ENCODE measurements at places on chromosomes 5 and 9. TPM values are rescaled to one million over a fixed set of nuclear protein-coding genes. Genes with fewer than 3 reads are reported as not detected.

DNA sequence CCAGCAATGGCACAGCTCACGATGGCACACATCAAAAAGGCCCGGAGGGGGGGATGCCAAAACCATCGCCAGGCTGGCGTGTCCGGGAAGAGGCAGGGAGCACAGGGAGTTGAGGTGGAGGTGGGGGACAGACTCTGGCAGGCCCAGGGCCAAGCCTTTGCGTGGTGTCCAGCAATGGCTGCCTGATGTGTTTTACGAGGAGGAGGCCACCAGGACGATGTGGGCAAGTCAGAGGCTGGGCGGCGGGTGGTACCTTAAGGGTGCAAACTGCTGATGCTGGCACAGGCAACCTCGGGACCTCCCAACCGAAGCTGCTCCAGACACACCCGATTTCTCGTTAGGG lies 4.7 kb downstream of the VAV2 start:
- DNase-seq: no peak

The PLCXD3 gene
- total RNA-seq: not detected

GRCh38 chr9:133113949-133114885 lies 6.8 kb downstream of the RALGDS start:
- no peak for DNase-seq

DNA sequence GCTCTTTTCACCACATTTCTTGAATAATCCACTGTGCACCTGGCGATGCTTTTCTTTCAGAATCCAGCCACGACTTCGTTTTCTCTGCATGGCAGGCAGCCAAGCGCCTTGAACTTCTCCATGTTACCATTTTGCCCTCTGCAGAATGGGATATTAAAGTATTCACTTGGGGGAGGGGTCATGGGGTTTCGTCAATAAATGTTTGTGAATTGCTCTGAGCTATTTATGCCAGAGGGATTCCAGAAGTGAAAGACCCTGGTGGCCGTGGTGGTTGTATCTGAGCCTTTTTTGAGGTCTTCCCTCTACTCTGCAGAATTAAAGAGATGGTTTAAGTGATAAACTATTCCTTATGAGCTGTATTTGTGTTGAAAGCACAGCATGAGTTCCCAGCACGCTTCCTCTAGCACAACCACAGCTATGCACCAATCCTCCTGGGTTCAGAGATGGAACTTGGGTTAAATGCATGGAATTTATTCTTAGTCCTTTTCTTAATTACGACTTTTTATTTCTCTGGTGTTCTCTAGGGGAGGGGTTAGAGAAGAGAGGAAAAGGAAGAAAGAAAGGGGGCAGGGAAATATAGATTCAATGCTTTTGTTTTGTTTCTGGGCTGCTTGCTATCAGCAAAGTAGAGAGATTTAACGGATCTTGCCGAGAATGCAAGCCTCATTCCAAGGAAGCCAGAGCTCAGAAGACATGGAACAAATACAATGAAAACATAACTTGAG lies 478.2 kb upstream of the TNC start:
- DNase-seq: no peak

DNA sequence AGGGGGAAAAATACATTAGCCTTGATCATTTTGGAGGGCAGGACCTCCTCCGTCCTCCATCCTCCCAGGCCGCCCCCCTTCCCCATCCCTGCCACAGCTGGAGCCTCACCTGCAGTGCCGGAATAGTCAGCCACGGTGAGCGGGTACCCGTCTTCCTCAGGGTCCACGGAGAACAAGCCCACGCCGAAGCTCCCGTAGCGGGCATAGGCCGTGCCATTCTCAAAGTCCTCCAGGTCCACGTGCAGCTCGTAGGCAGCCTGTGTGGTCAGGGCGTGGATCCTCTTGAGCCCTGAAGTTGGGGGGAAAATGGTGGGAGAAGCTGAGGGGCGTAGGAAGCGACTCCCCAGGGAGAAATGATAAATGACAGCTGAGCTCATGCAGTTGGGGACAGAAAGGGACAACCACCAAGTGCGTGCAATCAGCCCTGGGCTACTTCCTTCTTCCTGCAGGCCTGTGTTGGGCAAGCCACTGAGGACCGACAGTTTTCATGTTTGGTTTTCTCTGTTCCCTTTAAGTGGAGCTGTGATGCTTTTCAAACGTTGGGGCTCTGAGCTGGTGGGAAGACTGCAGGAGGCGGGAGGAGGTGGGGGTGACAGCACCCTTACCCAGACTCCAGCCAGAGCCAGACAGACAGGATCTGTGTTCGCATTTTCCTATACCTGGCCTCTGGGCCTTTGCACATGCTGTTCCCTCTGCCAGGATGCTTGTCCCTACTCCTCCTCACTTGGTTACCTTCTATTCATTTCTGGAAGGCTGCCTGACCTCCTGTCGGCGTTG lies 8.7 kb upstream of the QRFP start:
- DNase-seq: no peak

The NPR3 gene
- not detected for total RNA-seq

- no peak for DNase-seq
Measured at GRCh38 chr5:6770826-6771607, 57.8 kb downstream of the TENT4A start.

GRCh38 chr5:175800656-175801081 lies 70.7 kb upstream of the CPLX2 start:
- no peak for DNase-seq

DNA sequence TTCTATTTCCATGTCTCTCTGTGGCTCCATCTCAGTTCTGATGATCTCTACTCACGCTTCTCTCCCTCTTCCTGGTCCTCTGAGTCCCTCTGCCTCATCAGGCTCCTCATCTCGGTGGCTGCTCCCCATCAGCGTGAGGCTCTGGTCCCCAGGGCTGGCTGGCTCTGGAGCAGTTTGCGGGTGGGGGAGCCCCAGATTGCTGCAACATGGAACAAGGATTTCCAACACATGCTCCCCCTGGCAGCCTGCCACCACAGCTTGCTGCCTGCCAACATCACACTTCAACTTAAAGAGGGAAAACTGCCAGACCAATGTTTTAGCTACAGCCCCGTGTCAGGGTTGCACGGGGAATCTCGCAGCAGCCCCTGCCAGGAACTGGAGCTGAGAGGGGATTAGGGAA lies 77.2 kb upstream of the NEK6 start:
- DNase-seq: no peak

- no peak for DNase-seq
Measured at GRCh38 chr5:68196876-68197275, 18.7 kb upstream of the PIK3R1 start.

DNA sequence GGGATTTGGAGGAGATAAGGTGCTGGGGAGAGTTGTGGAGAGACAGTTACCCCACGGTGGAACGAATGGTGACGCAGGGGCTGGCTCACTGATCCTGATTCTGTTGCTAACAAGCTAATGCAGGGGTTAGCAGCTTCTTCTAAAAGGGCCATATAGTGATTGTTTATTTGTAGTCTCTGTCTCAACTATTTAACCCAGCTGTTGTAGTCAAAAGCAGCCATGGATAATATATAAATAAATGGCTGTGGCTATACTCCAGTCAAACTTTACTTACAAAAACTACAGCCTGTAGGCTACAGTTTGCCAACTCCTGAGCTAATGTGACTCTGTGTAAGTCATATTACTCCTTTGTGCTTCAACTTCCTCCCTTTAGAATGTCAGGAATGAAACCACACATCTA lies 21.8 kb downstream of the STOM start:
- DNase-seq: no peak

DNA sequence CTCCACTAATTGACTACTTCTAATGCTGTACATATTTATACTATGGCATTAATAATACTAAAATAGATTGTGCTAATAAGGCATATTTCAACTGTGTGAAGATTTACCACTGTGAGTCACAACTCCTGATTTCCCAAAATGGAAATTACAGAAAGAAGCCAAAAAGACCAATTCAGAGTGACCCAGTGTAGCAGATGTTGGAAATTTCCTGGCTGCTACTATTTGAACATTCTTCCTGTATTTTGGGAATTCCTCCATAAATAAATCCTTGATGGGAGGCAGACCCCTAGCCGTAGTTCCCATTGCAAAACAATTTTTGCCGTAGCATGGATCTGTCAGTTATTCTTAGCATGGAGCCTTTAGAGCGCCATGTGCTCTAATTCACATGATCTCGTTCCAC lies 11.4 kb upstream of the PRUNE2 start:
- no peak for DNase-seq

DNA sequence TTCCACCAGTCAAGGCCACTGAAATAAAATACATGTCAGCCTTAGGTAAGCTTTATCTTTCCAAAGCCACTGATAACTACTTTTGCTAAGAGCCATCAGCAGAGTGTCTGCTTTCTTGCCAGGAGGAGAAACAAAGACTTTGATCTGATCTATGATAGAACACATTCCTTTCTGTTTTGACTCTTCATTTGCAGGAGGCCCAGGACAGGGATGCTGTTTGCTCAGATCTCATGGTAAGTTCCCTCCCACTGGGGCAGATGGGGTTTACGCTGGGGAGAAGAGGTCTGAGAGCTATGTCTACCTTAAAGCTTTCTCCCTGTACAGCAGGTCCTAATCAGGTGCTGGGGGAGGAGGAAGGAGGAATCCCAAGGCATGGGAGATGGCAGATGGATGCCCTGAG lies 497.6 kb downstream of the NTRK2 start:
- DNase-seq: no peak

DNA sequence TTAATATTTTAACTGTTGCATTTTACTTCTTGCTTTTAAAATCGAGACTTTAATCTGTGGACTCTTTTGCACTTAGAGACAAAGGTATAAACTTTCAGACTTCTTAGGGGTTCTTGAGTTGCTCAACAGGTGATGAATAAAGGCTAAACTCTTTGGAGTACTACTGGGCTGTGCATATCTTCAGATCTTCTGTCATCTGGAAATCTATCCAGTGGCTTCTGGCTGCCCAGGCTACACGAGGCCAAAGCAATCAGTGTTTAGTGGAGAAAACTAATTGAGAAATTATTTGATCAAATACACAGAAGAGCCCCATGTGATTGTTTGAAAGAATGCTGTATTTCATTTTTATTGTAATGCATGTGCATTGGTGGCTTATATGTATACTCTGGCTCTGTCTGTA lies 146.1 kb downstream of the PBX3 start:
- DNase-seq: no peak

DNA sequence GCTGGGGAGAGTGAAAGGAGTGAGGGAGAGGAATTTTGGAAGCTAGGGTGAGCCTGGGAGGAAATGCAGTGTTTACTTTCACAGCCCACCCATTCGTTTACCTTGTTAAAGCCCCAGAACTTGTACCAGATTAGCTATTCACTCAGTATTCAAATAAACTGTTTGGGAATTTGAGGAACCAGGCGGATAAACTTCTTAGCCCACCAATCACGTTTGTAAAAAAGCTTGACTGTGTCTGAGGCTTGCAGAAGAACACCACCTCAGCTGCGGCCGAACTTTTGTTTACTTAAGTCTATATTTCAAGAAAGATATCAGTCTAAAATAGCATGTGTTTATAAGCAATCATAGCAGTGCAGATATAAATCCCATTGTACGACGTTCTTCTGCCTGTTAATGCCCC lies 5.2 kb upstream of the TLE1 start:
- DNase-seq: no peak

The ZMYND19 gene
- total RNA-seq: 11.3 TPM

- DNase-seq: no peak
Measured at GRCh38 chr9:127175764-127176163, 53.3 kb upstream of the ANGPTL2 start.

The KIF12 gene
- not detected for total RNA-seq

The SPINK4 gene
- not detected for total RNA-seq

The TMEM171 gene
- not detected for total RNA-seq

GRCh38 chr9:90848866-90849265 lies 47.2 kb downstream of the SYK start:
- DNase-seq: no peak

The PLAC8L1 gene
- total RNA-seq: not detected

DNA sequence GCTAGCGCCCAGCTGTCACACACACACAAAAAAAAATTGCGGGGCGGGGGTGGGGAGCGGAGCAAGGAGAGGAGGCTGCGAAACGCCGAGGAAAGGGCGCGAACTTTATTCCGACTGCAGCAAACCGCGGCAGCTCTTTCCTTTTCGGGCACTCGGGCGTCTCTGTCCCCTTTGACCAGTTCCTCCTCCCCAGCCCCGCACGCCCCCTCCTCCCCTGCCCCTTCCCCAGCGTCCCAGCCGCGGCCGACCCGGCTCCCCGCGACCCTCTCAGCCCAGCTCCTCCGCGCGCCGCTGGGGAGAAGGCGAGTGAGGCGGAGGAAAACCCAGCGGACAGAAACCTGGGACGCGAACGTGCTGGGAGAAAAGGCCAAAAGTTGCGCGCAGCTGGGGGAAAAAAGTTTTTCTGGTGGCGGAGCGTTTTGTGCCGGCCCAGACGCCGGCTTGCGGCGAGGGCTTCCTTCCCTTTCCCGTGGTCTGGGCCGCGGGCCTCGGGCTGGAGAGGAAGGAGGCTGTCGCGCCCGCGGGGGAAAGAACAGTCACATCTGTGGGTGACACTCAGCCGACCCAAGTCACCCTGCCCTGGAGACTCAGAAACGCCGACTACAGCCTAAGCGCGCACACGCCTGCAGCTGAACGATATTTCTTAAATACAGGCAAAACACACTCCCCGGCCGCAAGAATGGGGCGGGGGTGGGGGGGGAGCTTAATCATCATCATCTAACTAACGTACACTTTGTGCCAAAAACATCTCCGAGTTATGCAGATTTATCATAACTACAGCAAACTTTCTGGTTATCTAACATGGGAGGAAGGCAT lies 1.1 kb upstream of the BNC2 start:
- DNase-seq: no peak

The GABBR2 gene
- total RNA-seq: not detected

- DNase-seq: no peak
Measured at GRCh38 chr5:110324876-110325275, 401.6 kb downstream of the TMEM232 start.

DNA sequence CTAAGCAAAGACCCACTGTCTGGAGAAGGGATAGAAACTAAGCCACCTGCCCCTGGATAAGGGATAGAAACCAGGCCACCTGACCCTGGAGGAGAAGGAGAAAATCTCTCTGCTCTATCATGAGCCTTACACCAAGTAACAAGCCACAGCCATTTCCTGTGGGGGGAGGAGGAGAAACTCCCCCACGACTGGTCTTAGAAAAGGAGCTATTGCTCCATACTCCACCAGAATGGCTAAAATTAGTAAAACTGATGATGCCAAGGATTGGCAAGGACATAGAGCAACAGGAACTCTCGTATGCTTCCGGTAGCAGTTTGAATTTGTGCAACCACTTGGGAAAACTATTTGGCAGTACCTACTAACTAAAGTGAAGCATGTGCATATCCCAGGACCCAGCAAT lies 70.8 kb downstream of the ACTL7B start:
- no peak for DNase-seq

The LRRTM2 gene
- 0.22 TPM for total RNA-seq

DNA sequence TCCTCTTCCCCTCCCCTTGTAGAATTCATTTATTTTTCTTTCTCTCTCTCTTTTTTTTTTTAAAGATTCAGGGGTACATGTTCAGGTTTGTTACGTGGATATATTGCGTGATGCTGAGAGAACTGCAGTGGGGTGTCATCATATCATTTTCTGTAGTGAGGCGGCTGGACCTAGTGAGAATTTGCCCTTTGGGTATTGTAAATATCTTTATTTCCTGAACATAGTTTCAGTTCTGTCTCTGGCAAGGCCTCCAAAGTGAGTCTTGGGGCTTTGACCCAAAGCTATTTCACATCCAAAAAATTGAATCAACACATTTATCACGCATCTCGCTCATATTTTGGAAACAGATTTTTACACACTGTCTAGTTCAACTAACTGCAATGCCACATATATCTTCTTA lies 25.4 kb upstream of the MYOT start:
- no peak for DNase-seq
